ENCODE measurements at places on chromosomes 1 and 21.

GRCh38 chr1:11053758-11054137 is 6.1 kb downstream of the SRM start:
- DNase-seq: no peak

- DNase-seq: no peak
These were observed 1.9 kb downstream of the MANEAL start for GRCh38 chr1:37795340-37796125.

- no peak for DNase-seq
These were observed 84.4 kb downstream of the SGIP1 start for GRCh38 chr1:66618390-66618789.

- DNase-seq: no peak
These were observed 88.5 kb upstream of the ETV3 start for GRCh38 chr1:157226739-157227138.

GRCh38 chr1:56146449-56146848 is 432.9 kb downstream of the PLPP3 start:
- no peak for DNase-seq

GRCh38 chr1:190144650-190145049 is 333.0 kb downstream of the BRINP3 start:
- DNase-seq: no peak

GRCh38 chr1:196774603-196775002 is at the start of gene CFHR3:
TSS of gene CFHR3 (plus strand) at chr1:196774840. CDS start at chr1:196774887, 47 bp downstream.
- DNase-seq: no peak

- DNase-seq: no peak
These were observed 30.5 kb downstream of the KRTAP10-1 start for GRCh38 chr21:44509539-44509938.

- no peak for DNase-seq
These were observed 362.4 kb downstream of the NEGR1 start for GRCh38 chr1:71919811-71920509.

DNA sequence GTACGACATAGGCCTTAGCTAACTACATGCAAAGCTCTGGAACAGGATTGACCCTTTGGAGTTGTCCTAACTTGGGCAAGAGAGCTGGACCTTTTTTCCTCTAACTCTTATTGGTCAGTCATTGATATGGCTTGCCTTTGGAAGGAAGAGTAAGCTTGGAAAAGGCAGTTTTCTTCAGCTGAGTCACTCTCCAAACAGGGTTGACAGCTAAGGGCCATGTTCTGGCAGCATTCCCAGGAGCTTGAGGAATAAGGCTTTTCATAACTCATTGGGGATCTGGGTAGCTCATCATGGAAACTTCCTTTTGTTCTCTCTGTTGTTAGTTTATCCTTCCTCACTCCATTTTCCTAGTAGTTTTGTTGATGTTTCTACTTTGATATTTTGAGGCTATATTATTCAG is 14.5 kb upstream of the ERRFI1 start:
- no peak for DNase-seq

DNA sequence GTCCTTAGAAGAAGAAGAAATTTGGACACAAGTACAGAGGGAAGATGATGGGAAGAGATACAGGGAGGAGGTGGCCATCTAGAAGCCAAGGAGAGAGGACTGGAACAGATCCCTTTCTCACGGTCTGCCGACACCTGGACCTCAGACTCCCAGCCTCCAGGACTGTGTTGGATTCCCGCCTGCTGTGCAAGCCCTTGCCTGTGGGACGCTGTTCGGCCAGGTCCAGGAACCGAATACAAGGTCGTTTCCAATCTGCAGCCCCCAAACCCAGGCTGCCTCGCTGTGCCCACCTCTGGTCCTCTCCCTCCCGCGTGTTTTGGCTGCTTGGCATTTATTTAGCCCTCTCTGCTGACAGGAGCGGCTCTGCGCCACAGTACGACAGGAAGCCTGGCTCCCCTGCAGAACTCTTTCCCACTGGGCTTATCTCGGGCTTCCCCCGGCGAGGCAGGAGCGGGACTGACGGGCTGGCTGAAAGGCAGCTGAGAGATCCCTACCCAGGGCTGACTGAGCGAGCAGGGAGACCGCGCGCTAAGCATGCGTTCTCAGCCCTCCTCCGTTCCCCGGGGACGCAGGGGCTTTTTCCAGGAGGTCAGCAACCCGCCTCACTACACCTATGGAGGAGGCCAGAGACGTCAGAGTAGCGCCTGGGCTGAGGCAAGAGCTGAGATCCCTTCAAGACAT is 238.4 kb downstream of the TNR start:
- DNase-seq: no peak

- DNase-seq: no peak
These were observed 5.0 kb downstream of the JMJD4 start for GRCh38 chr1:227729881-227730629.

- no peak for DNase-seq
These were observed 59.0 kb upstream of the C8B start for GRCh38 chr1:57024855-57025254.

- DNase-seq: no peak
These were observed 46.6 kb downstream of the SSBP3 start for GRCh38 chr1:54359393-54360162.

All from stimulated activated CD8-positive, alpha-beta memory T cell treated with anti-CD3 and anti-CD28 coated beads, Interleukin-2, amount 100 ng/mL, for 1 hour (primary cell).